ENCODE measurements at places on chromosomes 6 and 20. TPM values are rescaled to one million over a fixed set of nuclear protein-coding genes. Genes with fewer than 3 reads are reported as not detected.

Gene STMND1
- not detected for total RNA-seq

Gene LRRN4
- 0.46 TPM for total RNA-seq

Gene CDSN
- not detected for total RNA-seq

Gene ZNF341
- total RNA-seq: 1.8 TPM

Gene FNDC11
- 0.16 TPM for total RNA-seq

Measured in Right ventricle myocardium inferior (tissue), 1 donor.